ENCODE measurements at places on chromosomes 1 and 21.

- no peak for DNase-seq
Observed at GRCh38 chr1:81155131-81155530, 645.6 kb upstream of the ADGRL2 start.

DNA sequence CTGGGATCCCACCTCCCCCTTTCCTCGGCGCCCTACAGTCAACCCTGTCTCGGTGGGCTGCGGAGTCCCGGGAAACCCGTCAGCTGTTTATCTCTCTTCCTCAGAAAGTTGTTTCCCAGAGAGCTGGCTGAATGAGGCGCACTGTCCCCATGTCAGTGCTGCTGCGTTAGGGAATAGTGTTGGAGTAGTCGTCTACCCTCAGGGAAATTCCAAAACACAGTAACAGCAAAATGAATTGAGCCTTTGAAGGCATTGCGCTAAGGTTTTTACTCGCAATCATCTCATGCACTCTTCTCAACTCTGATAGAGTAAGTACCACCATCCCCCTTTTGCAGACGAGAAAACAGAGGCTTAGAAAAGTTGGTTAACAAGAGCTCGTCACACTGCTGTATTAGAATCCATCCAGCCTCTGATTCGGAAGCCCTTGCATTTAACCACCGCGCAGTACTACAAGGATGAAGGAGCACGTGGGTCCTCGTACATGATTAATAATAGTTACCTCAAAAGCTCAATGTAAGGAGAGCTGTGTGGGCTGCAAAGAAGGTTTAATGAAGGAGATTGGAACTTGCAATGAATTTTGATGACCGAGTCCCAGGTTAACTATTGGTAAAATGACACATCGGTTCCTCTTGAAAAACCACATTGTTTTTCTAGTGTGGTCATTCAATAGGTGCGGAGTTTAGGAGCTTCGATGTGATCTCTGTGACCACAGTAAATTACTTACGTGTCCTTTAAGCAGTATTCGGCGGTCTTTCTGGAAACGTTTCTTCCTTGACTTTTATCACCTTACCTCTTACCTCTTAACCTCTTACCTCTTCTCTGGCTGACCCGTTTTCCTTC, 788 bp upstream of the EDEM3 start:
- DNase-seq, result no peak

DNA sequence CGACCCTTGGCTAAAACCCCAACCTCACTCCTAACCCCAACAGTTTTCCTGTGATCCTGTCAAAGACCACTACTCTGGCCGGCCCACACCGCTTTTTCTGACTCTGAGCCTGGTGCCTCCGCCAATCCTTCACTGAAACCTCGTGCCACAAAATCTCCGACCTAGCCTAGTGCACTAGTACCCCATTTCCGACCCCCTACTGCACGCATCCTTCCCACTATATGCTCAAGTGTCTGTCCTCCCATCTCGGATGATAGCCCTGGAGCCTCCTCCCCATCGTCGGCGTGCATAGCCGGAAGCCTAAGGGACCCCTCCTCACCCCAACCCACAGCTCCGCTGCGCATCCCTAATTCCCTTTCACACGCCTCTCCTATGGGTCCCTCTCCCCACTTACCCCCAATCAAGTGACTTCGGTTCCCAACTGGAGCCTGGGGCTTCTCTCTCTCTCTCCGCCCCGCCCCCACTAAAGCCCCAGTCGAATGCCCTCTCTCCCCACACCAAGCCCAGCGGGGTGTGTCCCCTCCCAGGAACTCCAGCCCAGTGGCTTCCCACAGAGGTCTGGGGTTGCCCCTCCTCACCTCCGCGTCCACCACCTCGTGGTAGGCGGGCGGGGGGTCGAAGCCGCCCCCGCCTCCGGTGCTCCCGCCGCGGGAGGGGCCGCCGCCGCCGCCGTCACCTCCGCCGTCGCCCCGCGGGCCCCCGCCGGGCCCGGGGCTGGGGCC, 791 bp downstream of the USP24 start:
- no peak for DNase-seq

DNA sequence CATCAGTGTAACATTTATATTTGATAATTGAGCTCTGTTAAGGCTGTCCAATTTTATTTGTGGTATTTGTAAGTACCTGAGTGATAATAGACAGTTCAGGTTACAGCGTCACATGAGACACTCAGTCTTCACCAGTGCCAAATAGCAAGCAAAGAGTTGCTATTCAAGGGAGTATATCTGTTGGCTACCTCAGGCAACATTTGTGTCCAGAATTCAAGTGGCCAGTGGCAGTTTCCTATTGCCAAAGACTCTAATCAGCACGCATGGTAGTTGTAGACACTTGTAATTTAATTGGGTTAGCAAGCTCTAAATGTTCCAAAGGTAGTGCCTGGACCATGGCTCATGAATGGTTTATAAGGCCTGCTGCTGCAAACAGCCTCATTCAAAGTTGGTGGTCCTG, 1524.3 kb upstream of the B3GALT2 start:
- no peak for DNase-seq

DNA sequence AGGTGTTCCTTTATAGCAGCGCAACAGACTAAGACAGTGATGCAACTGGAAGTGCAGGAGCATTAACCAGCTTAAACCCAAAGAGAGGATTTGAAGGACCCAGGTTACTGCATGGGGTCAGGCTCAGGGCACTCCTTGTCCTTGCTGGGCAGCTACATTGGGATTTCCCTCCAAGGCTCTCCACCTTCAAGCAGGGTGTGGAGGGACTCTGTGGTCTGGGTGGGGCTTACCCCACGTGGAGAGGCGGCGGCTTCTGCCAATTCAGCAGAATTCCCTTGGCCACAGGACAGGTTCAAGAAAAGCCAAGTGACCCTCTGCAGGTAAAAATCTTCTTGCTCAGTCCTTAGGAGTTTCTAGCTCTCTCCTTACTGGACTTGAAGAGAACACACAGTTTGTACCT, 6.5 kb downstream of the RRP1B start:
- DNase-seq, result no peak

GRCh38 chr1:104120525-104120924, 370.8 kb downstream of the AMY1C start:
- no peak for DNase-seq

DNA sequence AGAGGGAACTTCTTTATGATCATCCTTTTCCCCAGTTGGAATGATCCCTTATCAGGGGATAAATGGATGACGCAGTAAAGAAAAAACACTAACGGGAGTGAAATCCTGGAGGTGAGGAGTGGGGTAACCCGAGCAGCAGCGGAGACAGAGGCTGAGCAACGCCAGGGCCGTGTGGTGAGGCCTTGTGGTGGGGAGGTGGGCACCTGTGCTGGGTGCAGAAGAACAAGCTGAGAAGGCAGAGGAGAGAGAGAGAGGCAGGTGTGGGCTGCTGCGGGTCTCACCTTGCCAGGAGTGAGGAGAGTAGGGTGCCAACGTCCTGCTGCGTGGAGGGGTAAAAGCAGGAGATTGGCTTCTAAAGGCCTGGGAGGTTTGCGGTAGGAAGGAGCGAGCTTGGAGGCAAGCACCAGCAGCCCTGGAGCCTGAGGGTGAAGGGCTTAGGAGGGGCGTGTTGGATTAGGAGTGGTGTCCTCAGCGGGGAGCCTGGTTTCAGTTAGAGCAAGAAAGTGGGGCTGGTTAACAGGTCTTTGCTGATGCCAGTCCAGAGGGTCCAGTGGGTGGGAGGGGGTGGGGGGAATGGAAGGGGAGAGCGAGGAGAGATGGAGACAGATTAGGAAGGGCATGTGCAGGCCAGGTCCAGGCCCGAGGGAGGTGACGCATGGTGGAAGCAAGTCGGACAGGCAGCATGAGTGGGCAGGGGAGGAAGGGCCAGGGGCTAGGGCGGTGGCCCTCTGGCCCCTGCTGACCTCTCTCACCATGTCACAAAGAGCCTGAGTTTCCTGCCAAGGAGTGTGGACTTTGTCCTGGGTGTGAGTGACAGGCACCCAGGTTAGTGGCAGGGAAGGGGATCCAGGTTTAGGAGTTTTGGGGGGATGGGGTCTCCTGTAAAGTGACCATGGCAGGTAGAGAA, 36.7 kb upstream of the LHX4 start:
- DNase-seq, result no peak

GRCh38 chr21:42414928-42415769, 11.4 kb downstream of the UBASH3A start:
- no peak for DNase-seq

- DNase-seq, result no peak
Observed at GRCh38 chr1:187262731-187263130, 434.0 kb downstream of the PLA2G4A start.

GRCh38 chr1:94025383-94026340, 95.3 kb downstream of the ABCA4 start:
- no peak for DNase-seq

DNA sequence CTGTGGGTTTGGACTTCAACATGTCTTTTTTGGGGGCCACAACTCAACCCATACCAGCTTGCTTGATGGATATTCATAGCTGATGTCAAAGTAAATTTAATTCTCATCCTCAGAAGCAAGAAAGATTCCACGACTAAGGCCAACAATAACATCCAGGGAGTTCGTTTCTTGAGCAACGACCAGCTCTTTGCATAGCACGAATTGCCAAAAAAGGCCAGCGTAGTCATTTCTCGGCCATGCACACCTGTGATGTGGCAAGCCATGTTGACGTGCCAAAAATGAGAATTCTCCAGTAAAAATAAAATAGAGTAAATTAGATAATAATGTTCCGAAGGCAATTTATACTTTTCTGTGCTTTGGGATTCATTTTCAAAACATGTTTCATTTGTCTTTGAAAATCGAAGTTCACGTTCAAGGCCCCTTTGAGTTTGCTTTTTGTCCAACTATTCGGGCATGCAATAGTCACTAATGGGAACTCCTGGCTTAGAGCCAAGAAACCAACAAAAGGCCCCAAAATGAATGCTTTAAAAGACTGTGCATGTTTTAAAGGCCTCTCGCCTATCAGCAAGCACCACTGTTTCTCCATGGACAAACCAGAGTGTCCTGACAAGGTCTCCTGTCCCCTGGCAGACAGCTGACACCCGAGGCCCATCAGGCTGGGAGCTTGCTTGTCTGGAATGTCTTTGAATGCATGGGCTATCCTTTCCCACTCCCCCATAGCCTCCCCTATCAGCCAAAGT, 14.4 kb upstream of the IGSF5 start:
- no peak for DNase-seq

DNA sequence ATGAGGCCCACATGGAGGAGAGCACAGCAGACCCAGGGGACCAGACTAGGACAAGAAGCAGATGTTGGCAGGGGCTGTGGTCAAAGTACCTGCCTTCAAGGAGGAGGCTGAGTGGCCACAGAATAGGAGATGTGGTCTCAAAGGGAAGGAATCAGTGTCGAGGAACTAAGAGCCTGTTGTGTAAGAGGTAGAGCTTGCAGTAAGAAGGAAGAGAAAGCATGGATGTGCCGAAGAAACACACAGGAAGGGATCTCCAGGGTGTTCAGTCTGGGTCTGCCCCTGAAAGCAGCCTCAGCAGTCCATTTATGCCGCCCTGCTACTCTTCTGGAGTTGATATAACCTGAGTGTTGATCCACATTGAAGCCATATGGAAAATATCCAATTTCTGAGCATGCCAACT, 83.9 kb downstream of the NID1 start:
- no peak for DNase-seq

DNA sequence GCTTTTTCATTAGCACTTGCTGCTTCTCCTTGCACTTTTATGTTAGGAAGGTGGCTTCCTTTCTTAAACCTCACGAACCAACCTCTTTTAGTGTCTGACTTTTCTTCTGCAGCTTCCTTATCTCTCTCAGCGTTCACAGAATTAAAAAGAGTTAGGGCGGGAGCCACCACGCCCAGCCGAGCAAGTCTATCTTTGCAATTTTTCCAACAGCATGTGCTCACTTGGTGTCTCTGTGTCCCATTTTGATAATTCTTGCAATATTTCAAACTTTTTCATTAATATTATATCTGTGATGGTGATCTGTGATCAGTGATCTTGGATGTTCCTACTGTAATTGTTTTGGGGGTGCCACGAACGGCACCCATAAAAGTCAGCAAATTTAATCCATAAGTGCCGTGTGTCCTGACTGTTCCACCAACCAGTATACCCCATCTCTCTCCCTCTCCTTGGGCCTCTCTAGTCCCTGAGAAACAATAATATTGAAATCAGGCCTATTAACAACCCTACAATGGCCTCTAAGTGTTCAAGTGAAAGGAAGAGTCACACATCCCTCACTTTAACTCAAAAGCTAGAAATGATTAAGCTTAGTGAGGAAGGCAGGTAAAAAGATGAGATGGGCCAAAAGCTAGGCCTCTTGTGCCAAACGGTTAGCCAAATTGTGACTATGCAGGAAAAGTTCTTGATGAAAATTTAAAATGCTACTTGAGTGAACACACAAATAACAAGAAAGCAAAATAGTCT, 15.9 kb upstream of the ITPKB start:
- DNase-seq, result no peak

- no peak for DNase-seq
Observed at GRCh38 chr1:200275415-200275814, 134.4 kb downstream of the ZNF281 start.

DNA sequence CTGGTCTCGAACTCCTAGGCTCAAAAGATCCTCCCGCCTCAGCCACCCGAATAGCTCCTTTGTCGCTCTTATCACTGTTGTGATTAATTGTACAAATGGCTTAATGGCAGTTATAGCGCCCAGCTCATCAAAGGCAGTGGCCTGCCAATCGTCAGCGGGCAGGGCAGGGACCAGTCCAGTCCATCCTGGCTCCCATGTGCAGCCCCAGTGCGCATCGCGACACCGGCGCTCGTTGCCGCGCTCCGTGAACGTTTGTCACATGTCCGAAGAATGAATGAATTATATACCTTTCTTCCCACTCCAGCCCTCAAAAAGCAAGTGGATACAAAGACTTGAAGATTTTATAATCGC, 18.4 kb downstream of the MTX1 start:
- no peak for DNase-seq

- DNase-seq, result no peak
Observed at GRCh38 chr1:80251591-80251990, 1245.1 kb upstream of the ADGRL4 start.

DNA sequence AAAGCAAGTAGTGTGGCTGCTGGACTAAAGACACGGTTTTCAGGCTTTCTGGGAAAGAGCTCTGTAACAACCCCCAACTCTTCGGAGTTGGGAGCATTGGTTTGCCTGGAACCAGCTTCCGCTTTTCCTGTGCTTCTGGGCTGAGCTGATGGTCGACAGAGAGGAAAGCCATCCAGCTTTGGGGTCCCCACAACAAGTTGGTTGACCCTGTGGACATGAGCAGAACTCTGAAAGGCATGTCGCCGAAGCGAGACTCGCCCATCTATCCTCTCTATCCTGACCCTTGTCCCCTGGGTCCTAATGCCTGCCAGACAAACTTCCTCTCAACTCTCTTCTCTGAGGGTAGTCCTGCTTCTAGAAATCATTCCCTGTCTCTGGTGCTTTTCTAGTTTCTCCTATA, 31.9 kb upstream of the FCGR2A start:
- no peak for DNase-seq

DNA sequence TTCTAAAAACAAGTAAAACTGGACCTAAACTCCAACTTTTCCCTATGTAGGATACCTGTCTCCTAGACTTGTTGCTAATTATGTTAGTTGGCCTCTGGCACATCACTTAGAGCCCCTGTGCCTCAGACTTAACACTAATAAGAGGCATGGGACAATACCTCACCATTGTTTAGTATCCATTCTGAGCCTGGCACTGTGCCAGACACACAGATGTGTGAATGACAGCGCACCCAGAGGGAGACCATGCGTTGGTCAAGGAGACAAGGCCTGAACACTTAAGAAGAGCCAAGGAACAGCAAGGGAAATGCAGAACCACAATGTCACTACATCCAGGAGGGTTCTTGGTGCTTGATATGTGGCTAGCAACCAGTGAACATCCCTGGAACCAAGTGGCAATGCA, 189.1 kb downstream of the FGGY start:
- DNase-seq, result no peak

All from esophagus squamous epithelium (tissue), 5 donors.